ENCODE measurements at places on chromosomes 2 and 18.
A peak's percentile ranks its signal among the peaks of the same experiment; 100 is the strongest.

DNA sequence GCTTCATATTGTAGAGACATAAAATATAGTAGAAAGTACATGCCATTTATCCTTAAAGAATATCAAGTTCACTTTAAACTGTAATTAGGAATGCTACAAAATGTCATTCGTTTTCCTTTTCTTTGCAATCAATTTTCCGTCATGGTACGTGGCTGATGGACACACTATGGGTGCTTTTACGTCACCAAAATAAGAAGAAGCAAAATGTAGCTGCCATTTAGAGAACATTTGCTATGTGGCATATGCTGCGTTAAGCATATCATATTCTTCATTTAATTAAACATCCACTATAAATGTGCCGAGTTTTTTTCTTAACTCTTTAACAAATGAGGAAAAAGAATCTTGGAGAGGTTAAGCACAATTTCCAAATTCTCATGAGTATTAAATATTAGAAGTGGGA is 1358.5 kb upstream of the NXPH2 start:
- no peak for DNase-seq

GRCh38 chr18:78242254-78242643 is 737.4 kb upstream of the SALL3 start:
- DNase-seq, result no peak

DNA sequence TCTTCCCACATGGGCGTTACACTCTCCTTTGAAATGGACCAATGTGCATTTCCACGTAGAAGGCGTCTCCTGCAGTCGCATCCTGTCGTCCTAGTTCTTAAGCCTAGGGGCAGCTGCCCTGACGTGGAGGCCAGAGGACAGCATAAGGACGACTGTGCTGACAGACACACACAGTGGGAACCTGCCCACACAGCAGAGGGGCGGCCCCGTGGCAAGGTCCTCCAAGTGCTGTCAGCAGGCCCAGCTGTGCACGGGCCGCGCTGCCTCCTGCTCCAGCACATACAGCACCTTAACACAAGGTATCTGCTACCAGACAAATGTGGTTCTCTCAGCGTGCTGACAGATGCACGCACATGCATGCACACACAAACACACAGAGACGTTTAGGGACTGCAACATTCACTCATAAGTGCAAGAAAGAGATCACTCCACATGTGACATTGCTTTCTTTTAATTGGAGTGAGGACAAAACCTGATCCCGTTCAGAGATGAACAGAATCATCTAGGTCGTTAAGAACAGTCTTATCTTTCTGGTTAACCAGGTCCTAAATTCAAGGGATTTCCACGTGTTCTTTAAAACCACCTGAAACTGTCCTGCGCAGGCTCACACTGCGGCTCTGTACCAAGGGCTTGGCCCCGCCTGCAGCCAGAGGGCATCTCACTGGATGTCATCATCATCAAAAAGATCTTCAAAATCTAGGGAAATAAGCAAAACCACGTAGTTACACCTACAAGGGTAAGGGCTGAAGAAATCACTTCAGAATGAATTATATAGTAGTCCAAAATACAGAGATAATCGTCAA is 5.5 kb downstream of the COPS9 start:
- no peak for DNase-seq

DNA sequence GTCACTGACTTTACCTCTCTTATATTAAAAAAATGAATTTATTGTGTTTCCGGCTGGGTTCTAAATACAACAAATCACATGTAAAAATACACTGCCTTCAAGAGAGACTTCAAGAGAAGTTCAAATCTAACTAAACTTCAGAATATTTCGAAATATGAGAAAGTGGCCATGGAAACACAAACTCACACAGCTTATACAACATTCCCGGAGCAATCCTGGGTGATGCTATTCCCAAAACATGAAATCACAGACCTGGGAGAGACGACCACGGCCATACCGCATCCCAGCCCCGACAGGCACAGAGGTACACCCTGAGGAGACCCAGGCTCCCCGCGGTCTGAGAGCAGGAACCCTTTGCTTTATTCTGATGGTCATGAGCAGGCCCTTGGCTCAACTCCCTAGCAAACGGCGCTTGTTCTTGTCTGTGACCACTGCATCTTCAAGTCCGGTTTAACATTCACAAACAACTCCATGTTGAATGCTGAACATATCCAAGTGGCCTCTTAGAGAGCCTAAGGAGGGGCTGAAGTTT is 185.4 kb upstream of the REV1 start:
- DNase-seq, result no peak

- no peak for DNase-seq
These were observed 218.0 kb downstream of the DYSF start for GRCh38 chr2:71671203-71671854.

GRCh38 chr18:8229787-8230186 is 379.4 kb upstream of the RAB12 start:
- DNase-seq, result no peak

DNA sequence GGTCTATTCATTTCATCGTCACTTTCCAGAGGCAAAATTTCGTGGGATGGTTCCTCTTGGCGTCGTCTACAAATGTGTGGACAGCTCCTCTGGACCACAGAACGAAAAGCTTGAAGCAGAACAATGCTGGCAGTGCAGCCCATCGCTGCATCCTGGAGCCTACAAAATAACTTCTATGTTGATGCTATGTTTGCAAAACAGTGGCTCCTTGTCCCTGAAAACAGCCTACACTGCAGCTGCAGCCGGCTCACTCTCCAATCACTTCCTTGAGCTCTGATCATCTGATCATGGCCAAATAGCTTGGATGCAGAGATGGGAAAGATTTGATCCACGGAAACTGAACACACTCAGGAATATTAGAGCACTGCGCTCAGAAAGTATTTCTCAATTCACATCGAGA is 60.0 kb downstream of the DOCK10 start:
- DNase-seq, result no peak

DNA sequence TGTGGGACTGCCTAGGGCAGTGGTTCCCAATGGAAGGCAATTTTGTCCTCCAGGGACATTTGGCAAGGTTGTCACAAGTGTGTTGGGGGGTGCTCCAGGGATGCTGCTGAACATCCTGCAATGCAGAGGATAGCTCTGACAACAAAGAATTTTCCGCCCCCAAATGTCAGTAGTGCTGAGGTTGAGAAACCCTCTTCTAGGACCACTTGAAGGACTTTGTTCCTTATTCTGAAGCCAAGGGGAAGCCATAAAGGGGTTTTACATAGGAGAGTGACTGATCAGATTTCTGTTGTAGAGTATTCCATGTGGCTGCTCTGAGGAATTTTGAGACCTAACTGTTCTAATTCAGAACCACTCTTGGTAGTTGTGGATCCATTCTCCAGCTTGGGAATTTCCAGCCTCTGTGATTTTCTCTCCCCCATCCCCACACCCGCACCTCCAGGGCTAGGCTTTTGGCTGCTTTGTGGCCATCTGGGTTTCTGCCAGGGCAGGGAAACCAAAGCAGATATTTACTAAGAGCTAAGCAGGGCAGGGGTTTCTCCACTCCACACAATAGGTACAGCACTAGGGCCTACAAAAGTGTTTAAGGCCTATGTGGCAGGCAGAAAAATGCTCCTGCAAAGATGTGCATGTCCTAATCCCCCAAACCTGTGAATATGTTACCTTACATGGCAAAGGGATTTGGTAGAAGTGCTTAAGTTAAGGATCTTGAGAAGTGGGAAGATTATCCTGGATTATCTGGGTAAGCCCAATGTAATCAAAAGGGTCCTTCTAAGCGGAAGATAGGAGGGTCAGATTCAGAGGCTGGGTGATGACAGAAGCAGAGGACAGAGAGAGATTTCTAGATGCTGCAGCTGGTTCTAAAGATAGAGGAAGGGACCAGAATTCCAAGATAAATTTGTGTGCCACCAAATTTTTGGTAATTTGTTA is 135.4 kb downstream of the TMEM17 start:
- no peak for DNase-seq

- no peak for DNase-seq
These were observed 87.7 kb upstream of the LYPD1 start for GRCh38 chr2:132757676-132758075.

DNA sequence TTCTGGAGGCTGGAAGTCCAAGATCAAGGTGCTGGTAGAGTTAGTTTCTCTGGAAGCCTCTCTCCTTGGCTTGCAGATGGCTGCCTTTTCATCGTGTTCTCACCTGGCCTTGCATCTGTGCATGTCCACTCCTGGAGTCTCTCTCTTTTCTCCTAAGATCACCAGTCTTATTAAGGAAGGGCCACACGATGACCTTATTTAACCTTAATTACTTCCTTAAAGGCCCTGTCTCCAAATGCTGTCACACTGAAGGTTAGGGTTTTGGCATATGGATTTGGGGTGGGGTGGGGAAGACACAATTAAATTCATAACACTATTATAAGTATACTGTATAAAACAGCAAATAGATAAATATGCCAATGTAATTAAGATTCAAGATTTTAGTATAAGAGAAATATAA is 402.4 kb upstream of the HS6ST1 start:
- no peak for DNase-seq

- no peak for DNase-seq
These were observed 76.5 kb downstream of the BABAM2 start for GRCh38 chr2:27967076-27967475.

DNA sequence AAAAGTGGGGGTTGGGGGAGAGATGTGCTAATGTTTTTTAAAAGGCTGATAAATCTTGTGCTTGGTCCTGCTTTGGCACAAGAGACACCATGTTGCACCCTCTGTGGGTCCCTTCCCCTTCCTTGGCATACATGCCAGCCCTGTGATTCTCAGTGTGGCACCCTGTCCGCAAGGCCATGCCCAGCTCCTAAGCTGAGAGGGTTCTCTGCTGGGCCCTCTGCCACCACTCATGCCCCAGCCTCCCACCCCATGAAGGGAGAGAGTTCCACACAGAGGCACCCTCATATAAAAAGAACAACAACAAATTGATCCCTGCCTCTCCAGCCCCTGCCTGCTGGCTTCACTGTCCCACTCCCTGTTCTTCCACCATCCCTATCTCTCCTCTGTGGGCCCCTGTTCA is 2.5 kb upstream of the ADCY3 start:
- DNase-seq, result no peak

- DNase-seq, result no peak
These were observed 186.1 kb downstream of the HDAC4 start for GRCh38 chr2:239214725-239215124.

GRCh38 chr2:157255746-157256145 is 1.8 kb upstream of the GALNT5 start:
- DNase-seq, result no peak

DNA sequence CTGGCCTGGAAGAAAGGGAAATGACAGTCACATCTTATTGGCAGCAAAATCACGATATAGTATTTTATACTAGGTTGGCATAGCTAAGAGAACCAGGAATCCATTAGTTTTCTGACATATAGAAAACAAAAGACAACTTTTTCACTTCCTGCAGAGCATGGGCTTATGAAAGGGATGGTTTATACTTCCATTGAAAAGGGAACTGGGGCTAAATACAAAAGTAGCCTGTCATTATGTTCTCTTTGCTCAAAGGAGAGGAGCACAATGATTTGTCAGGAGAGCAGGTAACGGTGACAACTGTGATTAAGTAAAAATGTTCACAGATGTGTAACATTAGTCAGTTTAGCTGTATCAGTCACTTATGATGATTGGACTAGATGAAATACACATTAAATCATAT is 46.4 kb downstream of the SLC25A12 start:
- DNase-seq, result no peak

GRCh38 chr18:31041271-31042083 is 1.1 kb downstream of the DSC3 start:
- DNase-seq, result no peak

GRCh38 chr2:198756166-198756565 is 701.6 kb downstream of the SATB2 start:
- DNase-seq, result no peak

GRCh38 chr18:45974088-45974536 is 7.0 kb upstream of the EPG5 start:
- DNase-seq, result peak; percentile 63

GRCh38 chr18:5197461-5197860 is 404 bp upstream of the AKAIN1 start:
- DNase-seq, result no peak

DNA sequence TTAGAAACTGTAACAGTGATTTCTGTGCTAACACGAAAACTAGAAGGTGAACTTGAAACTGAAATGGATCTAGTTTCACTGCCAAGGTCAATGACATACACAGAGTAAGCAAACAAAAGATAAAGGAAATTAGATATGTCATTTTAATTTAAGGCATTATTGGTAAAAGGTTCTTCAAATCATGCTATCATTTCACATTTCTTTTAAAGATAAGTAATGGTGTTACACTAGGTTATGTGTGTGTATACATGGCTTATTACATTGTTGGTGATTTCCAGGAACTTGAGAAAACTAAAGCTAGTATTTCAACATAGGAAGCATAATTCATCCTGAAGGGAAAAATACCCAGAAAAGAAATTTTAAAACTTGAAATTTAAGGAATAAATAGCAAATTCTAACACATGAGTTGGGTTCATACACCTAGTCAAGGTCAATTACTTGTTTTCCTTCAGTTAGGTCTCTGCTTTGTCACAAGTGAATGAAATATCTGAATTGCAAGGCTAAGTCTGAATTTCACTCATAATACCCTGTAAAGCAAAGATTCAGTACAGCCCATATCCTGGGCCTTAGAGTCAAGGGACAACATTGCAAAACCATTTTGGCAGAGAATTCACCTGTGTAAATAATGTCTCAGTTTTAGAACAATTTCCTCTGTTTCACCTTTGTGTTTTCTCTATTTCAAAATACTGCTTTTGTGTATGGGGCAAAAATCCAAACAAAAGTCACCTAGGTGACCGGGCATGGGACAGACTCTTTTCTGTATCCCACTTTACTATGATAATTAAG is 141.6 kb downstream of the SRBD1 start:
- no peak for DNase-seq

- no peak for DNase-seq
These were observed 75.3 kb upstream of the DLX2 start for GRCh38 chr2:172177996-172178395.

DNA sequence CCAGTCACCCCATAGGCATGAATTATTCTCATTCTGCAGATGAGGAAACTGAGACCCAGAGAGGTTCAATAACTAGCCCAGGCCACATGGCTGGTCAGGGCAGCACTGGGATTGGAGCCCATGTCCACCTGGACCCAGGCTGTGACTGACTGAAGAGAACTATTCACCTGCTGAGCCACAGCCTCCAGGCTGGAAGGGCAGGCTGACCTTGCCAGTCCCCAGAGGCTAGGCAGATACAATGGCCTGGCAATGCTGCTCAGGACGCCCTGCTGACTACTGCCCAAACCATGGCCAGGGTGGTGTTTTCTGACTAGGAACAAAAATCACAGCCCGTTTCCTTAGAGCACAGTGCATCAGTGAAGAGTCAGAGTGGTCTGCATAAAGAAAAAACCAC is 36.8 kb downstream of the HS6ST1 start:
- no peak for DNase-seq

GRCh38 chr2:238004077-238004830 is 37.4 kb downstream of the UBE2F start:
- no peak for DNase-seq

GRCh38 chr2:191618786-191619185 is 59.1 kb upstream of the NABP1 start:
- no peak for DNase-seq

DNA sequence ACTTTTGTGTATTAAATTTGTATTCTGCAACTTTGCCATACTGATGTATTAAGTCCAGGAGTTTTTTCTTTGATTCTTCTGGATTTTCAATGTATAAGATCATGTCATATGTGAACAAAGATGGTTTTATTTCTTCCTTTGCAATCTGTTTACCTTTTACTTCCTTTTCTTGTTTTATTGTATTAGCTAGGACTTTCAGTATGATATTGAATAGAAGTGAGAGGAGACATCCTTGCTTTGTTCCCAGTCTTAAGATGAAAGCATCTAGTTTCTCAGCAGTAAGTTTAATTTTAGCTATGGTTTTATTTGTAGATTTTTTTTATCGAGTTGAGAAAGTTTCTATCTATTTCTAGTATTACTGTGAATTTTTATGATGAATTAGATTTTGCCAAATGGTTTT is 25.5 kb downstream of the VRK2 start:
- DNase-seq, result no peak

All from CD8-positive, alpha-beta T cell (primary cell).